ENCODE measurements at places on chromosomes 4 and X.

DNA sequence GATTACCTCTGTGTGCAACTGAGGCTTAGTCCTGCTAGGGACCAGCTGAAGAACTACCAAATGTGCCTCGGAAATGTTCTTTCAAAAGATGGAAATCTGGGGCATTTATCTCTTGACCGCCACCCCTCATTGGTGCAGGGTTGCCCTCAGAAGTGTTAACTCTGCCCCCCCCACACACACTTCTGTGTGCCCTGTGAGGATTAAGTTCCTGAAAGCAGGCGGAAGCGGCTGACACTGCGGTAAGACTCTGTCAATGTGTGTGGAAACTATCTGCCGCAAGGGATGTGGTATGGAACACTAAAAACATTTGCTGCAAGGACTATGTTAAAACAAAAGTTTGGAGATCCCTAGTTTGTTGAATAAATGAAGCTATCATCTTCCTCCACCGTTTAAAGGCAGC, 106.9 kb upstream of the NDP start:
- no peak for DNase-seq

GRCh38 chrX:110430293-110431076, 71.8 kb downstream of the RTL9 start:
- no peak for DNase-seq

- no peak for DNase-seq
Measured at GRCh38 chrX:39602195-39602594, 495.6 kb downstream of the BCOR start.

- no peak for DNase-seq
Measured at GRCh38 chrX:69627744-69628143, 11.8 kb downstream of the EDA start.

DNA sequence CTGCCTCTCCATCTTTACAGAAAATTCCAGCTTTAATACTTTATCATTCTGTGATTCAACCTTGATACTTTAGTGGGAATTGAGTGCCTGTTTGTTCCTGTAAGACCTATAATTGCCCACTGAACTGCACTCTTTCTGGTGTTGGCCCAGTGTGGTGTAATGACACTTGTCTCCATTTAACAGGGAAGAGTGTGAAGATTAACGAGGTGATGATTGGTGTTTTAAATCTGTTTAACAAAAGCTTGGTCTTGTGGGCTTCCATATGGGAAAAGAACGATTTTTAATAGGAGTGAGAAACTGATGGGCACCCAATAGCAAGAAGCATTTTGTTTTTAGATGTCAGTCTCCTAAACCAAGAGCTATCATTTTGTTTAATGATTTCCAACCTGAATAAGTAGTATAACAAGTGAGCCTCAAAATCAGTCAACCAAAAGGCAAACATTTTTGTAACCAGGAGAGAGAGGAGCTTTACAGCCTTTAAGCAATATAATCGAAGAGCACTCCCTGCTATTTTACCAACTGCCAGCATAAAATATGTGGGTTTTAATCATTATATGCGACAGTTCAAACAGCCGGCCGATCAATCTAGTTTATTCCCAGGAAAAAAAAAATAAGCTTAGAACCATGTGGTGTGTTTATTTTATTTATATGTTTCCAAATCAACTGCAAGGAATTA, 50.2 kb downstream of the SUPT20HL1 start:
- no peak for DNase-seq

DNA sequence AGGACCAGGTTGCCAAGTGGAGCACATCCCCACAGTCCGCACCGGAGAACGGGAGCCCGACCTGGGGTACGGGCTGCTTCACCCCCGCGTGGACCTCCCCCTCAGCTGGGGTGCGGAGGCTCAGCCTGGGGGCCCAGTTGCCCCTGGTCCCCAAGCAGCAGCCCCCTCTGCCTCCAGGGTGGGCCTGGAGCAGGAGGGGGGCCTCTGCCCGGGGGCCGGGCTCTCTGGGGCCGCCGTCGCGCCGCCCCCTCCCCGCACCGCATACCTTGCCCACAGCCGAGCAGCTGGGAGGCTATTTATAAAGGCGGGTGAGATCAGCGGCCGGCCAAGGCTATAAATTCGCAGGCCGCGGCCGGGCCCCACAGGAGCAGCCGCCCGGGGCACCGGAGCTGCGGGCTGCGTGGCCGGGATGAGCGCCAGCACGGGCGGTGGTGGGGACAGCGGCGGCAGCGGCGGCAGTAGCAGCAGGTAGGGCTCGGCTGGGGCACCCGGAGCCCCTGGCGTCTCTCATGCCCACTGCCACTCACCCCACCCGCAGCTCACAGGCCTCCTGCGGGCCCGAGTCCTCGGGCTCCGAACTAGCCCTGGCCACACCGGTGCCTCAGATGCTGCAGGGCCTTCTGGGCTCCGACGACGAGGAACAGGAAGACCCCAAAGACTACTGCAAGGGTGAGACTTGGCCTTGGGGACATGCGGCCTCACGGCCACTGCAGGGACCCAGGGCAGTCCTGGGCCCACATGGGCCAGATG, at the start of gene SRPK3:
TSS of gene SRPK3 (plus strand) at position 364 of the 750 bp plus-strand sequence. CDS start at position 410, 46 bp downstream.
- no peak for DNase-seq

GRCh38 chrX:68416592-68416991, 16.7 kb downstream of the OPHN1 start:
- no peak for DNase-seq

DNA sequence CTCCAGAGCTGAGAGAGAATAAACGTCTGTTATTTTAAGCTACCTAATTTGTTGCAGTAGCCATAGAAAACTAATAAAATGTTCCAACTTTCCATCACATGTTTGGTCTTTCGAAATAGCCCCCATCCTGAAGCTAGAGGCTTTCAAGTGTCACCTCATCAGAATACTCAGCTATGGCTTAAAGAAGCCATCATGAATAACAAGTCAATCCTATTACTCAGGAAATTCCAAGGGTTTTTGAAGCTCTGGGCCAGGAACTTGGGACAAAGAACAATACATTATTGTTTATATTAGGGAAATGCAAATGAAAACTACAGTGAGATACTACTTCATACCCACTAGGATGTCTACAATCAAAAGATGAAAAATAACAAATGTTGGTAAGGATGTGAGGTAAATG, 42.2 kb downstream of the TBCK start:
- no peak for DNase-seq

- DNase-seq: no peak
Measured at GRCh38 chr4:184286358-184286757, 68.7 kb upstream of the ENPP6 start.

DNA sequence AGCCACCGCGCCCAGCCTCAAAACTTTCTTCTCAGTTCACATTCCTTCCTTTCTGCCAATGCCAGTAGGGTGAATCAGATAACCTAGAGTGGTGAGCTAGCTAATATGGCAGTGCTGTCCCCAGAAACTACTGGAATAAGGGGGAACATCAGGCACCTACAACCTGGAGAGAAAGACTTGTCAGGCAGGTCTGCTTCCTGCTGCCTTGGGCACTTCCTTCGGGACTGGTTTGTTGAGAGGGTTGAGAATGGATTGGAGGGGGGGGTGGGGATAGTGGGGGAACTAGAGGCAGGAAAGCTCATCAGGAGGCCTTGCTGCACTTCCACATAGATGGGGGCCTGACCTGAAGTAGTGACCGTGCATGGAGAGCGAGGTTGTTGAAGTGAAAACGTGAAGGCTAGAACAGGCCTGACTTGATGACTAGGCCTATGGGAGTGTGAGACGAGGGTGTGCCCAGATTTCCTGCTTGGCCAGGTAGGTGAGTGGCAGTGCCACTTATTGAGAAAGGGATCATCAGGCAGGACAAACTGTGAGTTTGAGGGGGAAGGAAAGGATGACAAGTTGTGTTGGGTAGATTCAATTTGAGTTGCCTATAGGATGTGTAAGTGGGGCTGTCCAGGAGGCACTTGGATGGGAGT, 33.4 kb downstream of the SLC25A5 start:
- DNase-seq: no peak

- no peak for DNase-seq
Measured at GRCh38 chr4:113316879-113317278, 267.4 kb downstream of the ANK2 start.

Measured in GM04503 (cell line).